Lower lobe of right lung (tissue), 2 donors: ENCODE measurements at places on chromosomes 1 and 21. TPM values are rescaled to one million over a fixed set of nuclear protein-coding genes. Genes with fewer than 3 reads are reported as not detected.

Gene SLC6A9
- 24.2 TPM for total RNA-seq

Gene LRRC53
- total RNA-seq: not detected

Gene LCE1E
- not detected for total RNA-seq

Gene MAN1C1
- 20.4 TPM for total RNA-seq

Gene LAMB3
- total RNA-seq: 47.2 TPM

Gene NR5A2
- 1.4 TPM for total RNA-seq

Gene TBX15
- 0.15 TPM for total RNA-seq

Gene CCDC190
- 5.2 TPM for total RNA-seq

- no peak for DNase-seq
Observed at GRCh38 chr1:117600325-117600943, 5.4 kb upstream of the TENT5C start.

DNA sequence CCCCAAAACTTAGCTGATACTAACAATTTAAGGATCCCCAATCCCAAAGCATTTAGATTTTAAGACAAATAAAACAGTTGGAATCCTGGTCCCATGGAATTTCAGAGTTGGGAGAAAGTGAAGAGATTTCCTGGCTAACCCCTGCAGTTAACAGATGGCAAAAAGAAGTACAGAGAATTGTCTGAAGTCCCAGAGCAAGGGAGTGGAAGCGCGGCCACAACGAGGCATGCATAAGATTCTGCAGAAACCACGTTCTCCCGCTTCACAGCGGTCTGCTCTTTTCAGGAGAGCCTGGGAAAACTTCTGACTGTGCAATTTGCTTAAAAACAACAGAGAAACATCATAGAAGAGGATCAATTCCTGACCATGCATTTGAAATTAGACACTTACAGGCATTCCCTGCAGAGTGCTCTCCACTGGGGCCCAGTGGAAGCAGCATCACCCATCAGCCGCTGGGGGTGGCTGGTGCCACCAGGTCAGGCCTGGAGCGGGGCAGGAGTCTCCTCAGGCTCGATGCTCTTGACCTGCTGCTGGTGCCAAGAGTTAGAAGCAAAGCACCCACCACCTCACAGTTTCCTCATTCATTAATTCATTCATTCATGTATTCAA lies 226.7 kb upstream of the POU3F1 start:
- DNase-seq: no peak

- no peak for DNase-seq
Observed at GRCh38 chr21:29870814-29871213, 69.0 kb downstream of the GRIK1 start.

GRCh38 chr1:39090757-39091380 lies 64.7 kb downstream of the NDUFS5 start:
- DNase-seq: no peak

DNA sequence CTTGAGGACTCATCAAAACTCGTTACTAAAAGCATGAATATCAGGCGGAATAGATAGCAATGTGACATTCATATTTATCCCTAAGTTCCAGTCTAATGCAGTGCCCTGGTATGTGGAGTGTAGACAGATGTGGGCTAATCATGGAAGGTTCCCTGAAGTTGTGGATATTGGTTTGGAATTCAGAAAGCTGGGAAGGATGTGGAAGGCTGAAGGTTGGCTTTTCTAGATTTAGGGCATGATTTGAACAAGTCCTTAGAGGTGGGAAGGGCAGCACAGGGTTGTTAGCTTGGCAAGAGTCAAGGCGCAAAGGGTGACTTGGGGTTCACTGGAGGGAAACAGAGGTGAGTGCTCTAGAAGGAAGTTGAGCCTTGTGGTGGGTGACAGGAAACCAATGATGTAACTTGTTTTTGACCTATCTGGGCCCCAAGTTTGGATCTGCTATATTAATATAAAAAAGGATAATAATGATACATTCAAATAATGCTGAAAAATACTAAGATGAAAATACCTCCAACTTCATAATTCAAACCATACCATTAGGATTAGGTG lies 21.9 kb downstream of the LGALS8 start:
- DNase-seq: no peak

- DNase-seq: no peak
Observed at GRCh38 chr1:159229260-159229885, 24.7 kb downstream of the ACKR1 start.

DNA sequence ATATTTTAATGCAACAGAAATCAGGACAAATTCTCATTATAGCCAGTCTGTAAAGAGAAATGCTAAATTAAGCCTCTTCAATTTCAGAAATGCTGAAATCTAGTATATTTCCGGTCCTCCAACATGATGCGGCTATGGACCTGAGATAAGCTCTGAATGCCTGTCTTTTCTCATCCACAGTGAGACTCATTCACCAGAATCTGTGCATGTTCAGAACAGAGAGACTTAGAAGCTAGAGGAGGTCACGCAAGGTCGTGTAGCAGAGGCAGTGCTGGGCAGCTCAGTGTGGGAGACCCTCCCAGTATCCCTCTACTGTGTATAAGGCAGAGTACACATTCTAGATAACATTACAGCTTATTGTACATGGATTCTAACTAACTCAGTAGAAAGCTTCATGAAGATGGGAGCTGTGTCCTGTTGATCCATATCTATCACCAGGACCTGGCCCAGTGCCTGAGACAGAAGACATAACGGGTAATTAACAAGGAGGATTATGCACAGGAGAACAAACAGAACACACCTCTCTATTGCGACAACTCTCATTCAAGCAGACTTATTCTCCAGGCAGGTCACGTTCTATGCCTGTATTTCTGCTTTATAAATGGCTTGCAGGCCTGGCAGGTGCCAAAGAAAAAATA lies 97.0 kb upstream of the COA6 start:
- no peak for DNase-seq

GRCh38 chr1:47002211-47002610 lies 21.3 kb upstream of the CYP4X1 start:
- DNase-seq: no peak

DNA sequence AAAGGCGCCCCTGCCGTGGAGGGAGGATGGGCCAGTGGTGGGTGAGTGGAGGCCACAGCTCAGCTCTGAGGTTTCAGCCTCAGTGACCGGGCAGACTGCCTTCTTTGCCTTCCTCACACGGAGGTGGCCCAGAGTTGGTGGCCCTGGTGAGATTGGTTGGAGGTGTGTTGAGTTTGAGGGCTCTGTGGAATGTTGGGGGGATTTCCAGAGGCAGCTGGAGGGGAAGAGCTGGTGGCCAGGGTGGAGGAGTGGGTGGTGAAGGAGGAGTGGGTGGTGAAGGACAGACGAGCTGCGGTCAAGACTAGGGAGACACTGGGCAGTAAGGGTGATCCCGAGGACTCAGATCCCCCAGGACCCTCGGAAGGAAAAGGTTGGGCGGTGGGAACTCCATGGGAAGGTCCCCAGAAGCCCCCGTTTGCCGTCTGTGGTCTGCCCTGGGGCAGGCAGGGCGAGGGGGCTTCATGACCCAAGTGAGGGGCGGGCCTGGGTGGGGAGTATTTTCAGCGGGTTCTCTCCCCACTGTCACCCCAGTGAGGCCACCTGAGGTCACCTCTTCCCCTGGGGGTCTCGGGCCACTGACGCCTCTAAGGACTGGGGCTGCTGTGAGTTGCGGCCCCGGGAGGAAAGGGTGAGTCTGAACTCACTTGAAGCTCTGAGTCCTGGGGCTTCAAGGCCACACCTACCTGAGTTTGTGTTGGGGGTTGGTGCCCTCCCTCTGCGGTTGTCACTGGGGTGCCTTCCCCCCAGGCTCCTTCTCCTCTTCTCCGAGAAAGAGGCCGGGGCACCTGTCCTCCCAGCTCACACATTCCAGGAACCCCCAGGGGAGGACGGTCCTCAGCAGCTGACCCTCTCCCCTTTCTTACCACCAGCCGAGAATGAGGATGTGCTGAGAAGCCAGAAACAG lies 22.7 kb upstream of the PIK3CD start:
- DNase-seq: no peak

DNA sequence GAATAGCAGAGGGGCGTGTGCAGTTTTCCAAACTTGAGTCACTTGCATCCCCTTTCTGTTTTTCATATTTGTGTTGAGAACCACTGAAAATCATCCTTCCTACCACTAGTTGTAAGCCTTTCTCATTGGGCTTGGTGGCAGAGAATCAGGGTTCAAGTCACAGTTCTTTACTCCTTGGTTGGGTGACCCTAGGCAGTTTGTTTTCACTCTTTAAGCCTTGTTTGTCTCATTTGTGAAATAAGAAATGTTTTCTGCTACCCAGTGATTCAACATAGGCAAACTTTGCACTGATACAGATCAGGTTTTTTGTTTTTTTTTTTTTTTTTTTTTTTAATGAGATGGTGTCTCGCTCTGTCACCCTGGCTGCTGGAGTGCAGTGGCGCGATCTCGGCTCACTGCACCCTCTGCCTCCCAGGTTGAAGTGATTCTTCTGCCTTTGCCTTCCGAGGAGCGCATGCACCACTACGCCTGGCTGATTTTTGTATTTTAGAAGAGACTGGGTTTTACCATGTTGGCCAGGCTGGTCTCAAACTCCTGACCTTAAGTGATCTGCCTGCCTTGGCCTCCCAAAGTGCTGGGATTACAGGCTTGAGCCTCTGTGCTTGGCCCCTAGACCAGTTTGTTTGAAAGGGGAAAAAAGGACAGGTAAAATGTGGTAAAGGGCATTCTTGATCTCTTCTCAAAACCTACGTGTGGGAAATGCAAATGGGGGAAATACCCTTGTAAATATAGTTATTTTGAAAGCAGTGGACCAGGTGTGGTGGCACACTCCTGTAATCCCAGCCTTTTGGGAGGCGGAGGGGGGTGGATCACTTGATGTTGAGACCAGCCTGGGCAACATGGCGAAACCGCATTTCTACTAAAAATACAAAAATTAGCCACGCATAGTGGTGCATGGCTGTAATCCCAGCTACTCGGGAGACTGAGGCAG lies 3.2 kb downstream of the CLIC4 start:
- no peak for DNase-seq

DNA sequence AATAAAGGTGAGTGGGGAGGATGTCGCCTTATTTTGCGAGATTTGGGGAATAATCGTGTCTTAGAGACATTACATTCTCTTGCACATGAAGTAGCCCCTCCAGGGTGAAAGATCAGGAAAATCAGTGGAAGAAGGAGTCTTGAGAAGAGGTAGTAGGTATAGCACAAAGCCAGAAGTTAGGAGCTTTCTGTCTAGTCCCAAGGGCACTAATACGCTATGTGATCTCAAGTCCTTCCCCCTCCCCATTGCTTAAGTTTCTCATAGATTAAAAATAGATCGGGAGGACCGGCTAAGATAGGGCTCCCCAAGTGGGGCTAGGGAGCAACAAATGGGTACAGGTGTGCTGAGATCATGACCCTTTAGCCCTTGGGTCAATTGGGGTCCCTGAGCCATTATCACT lies 13.5 kb downstream of the LRRN2 start:
- no peak for DNase-seq

- DNase-seq: no peak
Observed at GRCh38 chr1:219824338-219824737, 104.0 kb downstream of the SLC30A10 start.

- DNase-seq: no peak
Observed at GRCh38 chr1:198986036-198986435, 347.2 kb downstream of the PTPRC start.

GRCh38 chr21:28200726-28201125 lies 792.0 kb downstream of the LTN1 start:
- DNase-seq: no peak

GRCh38 chr21:45128613-45129188 lies 54.3 kb downstream of the ADARB1 start:
- peak; percentile 79 for DNase-seq

DNA sequence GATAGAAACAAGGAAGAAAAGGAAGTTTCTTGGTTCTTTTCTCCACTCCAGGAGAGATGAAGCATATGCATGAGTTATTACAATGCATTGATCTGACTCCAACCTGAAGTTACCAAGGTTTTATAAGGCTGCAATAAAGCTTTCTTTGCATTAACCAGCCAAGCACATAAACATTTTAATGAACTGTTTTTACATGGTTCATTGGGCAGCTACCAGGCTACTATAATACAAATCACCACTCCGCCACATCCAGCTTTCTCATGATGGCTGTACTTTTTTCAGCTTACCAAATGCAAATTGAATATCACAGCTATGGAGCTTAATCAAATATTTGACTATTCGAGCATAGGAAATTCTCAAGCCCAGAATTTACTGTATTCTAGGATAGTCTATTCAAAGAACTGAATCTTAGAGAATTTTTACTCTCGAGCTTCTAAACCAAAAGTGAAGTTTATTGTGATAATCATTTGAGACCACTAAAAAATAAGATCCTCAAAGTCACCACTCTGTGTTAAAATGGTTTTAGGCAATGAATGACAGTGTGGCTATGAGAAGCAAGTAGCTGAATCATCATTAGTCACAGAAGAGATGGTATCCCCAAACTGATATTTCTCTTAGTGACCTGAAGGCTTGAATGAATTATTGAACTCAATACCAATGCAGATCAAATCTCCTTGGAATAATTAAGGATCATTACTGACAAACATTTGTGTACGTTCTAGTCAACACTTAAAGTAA lies 58.6 kb upstream of the ZNF281 start:
- no peak for DNase-seq

DNA sequence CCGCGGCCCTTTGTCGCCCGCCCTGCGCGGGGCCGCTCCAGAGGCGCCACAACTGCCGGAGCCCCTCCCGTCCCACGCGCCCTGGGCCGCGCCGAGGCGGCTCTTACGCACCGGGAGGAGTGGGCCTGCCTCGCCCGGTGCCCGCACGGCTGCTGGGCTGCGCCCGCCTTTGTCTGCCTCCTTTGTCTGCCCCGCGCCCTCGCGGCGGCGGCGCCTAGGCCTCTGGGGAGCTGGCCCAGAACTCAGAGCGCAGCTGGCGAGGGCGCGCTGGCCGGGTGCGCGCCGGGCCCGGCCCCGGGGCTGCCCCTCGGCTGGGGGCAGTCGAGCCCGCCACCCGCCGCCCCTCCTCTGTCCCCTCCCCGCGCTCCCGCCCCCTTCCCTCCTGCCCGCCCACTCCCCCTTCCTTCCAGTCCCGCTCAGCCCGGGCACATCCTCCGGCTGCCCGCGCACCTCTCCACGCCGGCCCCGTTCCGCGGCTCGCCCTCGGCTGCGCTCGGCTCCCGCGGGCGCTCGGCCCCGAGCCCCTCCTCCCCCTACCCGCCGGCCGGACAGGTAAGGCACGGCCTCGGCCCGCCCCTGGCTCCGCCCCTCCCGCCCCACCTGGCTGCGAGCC lies at the start of gene DRAXIN:
TSS of gene DRAXIN (plus strand) at position 409 of the 613 bp plus-strand sequence. CDS start 14,549 bp downstream, outside the sequence.
- no peak for DNase-seq

DNA sequence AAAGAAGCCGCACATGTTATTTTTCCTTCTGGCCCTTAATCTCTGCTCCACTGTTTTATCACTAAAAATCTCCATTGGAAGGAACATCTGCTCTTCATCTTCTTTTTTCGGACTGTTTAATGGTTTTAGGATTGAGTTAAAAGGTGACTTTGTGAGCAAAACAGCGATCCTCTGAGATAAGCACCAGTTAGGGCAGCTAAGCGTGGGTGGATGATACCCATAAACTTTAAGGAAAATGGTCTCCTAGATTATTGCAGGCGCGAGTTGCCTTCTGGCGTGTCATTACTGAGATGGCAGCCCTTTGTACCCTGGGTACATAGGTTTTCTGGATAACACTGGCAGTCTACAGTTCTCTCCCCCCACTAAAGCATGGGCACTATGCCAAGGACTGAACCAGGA lies 44.0 kb upstream of the HMGB4 start:
- DNase-seq: no peak

DNA sequence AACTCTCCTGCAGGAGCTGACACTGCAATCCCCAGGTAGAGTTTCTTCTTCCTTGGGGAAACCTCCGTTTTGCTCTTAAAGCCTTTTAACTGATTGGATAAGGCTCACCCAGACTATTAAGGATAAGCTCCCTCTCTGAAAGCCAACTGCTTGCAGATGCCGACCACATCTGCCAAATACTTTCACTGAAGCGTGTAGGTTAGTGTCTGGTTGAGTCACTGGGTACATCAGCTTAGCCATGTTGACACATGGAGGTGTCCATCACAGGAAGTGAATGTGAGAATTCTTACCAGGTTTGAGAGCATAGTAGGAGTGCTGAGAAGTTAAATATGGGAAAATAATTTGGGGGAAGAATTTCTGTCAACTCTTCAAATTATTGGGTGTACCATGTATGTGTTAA lies 202.0 kb downstream of the AJAP1 start:
- DNase-seq: no peak
